ENCODE measurements at places on chromosomes 11 and 22. TPM values are rescaled to one million over a fixed set of nuclear protein-coding genes. Genes with fewer than 3 reads are reported as not detected.

DNA sequence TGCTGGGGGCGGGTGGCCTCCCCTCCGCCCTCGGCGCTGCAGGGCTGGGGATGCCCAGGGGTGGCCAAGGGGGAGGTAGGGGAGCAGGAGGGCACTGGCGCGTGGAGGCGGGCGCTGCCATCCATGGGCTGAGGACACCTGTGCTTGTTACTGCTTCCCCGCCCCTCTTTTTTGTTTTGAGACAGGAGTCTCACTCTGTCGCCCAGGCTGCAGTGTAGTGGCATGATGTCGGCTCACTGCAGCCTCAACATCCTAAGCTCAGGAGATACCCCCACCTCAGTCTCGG lies 683 bp upstream of the FADS3 start:
- no peak for DNase-seq

Gene PATL1
- 16.5 TPM for total RNA-seq

DNA sequence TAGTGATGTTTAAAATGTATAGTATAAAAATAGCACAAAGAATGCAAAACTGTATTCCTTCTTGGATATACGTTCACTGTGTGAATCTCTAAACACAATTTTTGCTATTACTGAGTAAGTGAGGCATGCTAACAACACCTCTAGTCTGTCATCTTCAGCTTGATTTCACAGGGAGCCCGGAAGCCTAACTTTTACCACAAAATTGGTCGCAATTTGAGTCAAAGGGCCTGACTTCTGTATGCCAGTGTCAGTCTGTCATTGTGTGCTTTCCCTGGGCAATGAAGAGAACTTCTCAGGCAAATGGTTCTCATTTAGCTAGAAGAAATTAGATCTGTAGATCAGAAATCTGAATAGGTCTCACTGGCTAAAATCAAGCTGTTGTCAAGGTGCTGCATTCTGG lies 1059.5 kb downstream of the FAM181B start:
- no peak for DNase-seq

DNA sequence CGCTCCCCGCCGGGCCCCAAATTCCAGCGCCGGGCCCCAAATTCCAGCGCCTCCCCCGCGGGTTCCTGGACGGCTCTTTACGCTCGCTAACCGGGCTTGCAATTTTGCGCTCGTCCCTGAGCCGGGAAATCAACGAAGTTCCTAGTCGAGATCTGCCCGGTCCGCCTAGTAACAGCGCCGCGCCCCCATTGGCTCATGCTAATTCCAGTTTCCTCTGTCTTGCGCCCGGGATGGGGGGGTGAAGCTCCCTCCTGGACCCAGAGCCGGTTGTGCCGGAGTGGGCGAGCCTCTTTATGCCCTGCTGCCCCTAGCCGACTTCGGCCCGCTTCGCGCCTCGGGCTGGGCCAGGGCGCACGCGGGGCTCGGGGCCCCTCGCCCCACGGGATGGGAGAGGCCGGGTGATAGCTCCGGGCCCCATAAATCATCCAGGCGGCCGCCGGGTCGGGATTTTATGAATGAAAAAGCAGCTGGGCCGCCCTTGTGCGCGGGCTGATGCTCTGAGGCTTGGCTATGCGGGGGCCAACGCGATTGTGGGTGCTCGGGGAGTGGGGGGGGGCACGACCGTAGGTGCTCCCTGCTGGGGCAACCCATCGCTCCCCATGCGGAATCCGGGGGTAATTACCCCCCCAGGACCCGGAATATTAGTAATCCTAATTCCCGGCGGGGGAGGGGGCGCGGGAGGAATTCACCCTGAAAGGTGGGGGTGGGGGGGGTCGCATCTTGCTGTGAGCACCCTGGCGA lies 1.8 kb upstream of the CCND1 start:
- DNase-seq: peak; percentile 97

DNA sequence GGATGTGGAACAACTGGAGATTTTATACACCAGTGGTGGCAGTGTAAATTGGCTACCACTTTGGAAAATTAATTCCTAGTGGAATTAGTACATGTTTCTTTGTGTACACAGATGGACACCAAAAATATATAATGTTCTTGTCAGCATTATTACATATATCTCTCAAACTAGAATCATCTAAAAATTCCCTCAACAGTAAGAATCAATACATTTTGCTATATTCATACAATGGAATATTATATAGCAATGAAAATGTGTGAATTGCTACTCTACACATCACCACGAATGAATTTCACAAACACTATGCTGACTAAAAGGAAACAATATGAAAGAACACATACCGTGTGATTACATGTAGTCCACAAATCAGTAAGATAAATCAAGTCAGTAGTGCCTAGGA lies 33.9 kb downstream of the CCDC90B start:
- no peak for DNase-seq

DNA sequence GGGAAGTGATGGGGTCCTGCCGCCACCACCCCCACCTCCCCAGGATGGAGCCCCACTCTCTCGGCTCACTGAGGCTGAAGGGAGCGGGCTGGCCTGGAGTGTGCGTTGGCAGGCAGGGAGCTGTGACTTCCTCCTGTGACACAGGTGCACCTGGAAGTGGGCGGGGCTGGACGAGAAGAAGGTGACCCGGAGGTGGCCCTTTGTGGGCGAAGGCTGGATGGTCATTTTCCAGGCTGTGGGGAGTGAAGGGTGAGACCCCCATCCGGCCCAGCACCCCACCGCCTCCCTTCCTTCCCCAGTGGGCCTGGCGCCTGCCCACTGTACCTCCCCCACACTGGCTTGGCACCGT lies 15.3 kb downstream of the IL17REL start:
- DNase-seq: no peak

DNA sequence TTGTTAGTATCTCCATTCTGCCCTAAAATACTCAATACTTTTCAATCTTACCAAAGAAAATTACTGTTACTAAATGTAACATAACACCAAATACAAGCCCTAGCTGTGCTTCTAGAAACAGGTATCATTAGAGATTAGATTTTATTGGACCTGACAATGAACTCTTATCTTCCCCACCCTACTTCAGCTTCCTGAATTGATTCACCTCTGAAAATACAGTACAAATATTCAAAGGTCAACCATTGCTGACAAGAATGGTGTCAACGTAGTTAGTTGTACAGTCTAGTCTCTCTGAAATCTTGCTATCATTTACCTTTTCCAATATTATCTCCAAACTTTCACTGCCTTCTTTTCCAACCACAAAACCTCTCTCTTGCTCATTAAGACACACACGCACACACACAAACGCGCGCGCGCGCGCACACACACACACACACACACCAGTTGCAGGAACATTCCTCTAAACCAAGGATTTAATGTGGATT lies 22.4 kb downstream of the LRRC4C start:
- no peak for DNase-seq

Gene PHLDA2
- 2.1 TPM for total RNA-seq

Gene OTOG
- total RNA-seq: not detected

Gene TMPRSS4
- total RNA-seq: not detected

DNA sequence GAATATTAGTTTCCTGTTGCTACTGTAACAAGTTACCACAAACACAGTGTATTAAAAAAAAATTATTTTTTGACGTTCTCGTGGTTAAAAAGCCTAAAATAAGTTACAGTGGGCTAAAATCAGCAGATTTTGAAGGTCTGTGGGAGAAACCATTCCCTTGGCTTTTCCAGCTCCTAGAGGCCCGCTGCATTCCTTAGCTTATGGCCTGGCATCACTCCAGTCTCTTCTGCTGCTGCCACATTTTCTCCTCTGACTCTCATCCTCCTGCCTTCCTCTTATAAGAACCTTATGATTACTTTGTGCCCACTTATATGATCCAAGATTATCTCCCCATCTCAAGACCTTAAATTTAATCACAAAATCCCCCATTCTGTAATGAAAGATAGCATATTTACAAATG lies 392.7 kb downstream of the GUCY1A2 start:
- DNase-seq: no peak

Gene C11orf86
- total RNA-seq: 0.29 TPM

- peak; percentile 46 for DNase-seq
These were observed 532 bp downstream of the EIF4G2 start for GRCh38 chr11:10808235-10808552.

Gene LAYN
- total RNA-seq: 4.3 TPM

GRCh38 chr11:74010306-74011300 lies 1.7 kb upstream of the UCP3 start:
- no peak for DNase-seq

DNA sequence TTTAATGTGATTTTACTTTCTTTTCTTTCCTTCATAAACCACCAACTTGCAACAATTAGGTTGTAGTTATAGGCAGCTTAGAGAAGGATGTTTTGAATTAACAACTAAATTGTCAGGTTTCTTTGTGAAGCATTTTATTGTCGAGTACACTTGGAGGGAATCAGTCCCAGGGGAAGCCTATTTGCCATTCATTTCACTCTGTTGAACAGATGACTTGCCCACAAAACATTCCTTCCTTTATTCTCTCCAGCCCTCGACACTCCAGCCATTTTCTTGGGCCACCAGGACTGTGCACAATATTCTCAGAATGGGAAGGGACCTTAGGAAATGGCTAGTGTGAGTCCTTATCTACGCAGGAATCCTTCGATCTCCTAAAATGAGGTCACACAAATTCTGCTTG lies 620.6 kb downstream of the SOX6 start:
- no peak for DNase-seq

Gene DPAGT1
- 55.6 TPM for total RNA-seq

GRCh38 chr11:57279116-57279515 lies 42.1 kb upstream of the APLNR start:
- no peak for DNase-seq

- peak; percentile 96 for DNase-seq
These were observed at the start of gene C11orf91 for GRCh38 chr11:33700502-33701271. TSS of gene C11orf91 (minus strand) at chr11:33700826. CDS start at chr11:33700740, 86 bp downstream.

Gene GNG3
- total RNA-seq: 0.96 TPM

Gene OR51B4
- total RNA-seq: 0.34 TPM

DNA sequence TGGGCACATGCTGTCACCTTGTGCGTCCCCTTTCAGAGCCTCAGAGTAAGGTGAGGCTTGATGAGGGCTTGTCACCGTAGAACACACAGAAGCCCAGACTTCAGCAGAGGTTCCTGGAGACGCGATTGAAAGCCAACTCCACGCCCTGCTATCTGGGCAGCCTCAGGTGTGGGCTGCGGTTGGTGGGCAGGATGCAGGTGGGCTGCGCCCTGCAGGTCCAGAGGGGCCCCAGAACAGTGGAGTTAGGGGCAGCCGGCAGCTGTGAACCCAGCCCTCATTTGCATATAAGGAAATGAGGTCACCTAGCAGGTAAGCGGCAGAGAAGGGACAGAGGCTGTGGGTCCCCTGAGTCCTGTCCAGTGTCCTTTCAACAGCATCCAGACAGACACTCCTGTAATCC lies 15.4 kb downstream of the PHLDA2 start:
- DNase-seq: no peak

- DNase-seq: no peak
These were observed 52.3 kb downstream of the ZBTB44 start for GRCh38 chr11:130262424-130262823.

DNA sequence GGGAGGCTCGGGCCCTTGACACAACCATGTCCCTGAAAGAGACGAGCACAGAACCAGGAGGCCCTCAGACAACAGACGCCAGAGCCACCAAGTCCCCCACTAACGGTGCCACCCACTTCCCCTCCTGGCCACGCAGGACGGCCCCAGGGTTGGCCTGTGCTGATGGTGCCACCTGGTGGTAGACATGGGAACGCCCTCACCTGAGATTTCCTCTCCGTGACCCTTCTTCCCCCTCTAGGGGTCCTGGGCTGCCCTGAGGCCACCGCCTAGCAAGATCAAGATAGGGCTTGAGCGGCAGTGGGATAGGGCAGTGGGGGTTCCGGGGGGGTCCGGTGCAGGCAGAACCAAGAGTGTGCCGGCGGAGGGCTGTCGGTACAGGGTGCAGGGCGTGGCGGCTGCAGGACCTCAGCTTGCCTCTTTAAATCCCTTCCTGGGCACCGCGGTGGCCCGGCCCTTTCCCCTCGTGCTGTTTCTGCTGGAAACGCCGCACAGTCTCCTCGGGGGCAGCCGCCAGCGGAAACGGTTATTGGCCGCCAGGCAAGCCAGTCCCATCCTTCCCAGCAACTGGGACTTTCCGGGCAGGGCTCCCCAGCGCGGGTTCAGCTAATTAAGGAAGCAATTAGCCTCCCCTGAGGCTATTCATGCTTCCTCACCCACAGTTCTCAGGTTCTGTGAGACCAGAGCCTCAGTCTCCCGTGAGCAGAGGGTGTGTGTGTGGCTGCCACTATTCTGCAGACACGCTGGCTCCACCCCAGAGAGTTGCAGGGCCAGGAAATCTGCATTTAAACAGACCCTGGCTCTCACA lies 5.5 kb upstream of the NFAM1 start:
- DNase-seq: peak; percentile 75

DNA sequence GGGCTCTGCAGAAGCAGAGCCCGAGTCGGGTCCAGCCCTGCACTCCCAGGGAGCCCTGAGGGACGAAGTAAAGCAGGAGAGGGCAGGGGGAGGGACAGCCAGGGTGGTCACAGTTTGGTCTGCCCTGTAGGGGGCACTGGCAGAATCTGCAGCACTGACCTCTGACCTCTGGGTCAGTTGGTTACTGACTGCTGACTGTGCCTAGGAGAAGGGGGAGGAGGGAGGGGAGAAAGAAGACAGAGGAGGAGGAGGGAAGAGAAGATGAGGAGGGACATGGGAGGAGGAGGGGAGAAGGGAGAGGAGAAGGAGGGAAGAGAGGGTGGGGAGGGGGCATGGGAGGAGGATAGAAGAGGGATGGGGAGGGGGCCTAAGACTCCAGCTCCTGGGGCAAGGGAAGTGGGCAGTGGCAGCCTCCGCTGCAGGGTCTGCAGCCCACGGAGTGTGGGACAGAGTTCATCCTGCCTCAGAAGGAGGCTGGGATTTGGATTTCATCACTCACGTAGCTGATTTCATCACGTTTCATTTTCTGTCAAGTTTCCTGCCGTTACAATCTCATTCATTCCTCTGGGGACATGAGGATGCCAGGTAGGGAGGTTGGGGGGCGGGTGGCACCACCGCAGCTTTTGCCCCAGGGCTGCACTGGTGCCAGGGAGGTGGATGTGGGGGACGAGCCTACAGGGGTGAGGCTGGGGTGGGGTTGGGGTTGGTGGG lies 55.2 kb downstream of the FLRT1 start:
- DNase-seq: no peak

Gene SEZ6L
- not detected for total RNA-seq

Gene HIRA
- 26.5 TPM for total RNA-seq

GRCh38 chr22:26271427-26271826 lies 102.2 kb downstream of the SEZ6L start:
- DNase-seq: no peak

- DNase-seq: no peak
These were observed 82.3 kb downstream of the PDE2A start for GRCh38 chr11:72591785-72592502.

Gene SMIM35
- 0.10 TPM for total RNA-seq

- DNase-seq: peak; percentile 50
These were observed 205.9 kb downstream of the ST3GAL4 start for GRCh38 chr11:126561327-126561893.

Gene PHF21B
- total RNA-seq: 0.30 TPM

GRCh38 chr11:132639403-132639802 lies 892.9 kb downstream of the OPCML start:
- DNase-seq: no peak

DNA sequence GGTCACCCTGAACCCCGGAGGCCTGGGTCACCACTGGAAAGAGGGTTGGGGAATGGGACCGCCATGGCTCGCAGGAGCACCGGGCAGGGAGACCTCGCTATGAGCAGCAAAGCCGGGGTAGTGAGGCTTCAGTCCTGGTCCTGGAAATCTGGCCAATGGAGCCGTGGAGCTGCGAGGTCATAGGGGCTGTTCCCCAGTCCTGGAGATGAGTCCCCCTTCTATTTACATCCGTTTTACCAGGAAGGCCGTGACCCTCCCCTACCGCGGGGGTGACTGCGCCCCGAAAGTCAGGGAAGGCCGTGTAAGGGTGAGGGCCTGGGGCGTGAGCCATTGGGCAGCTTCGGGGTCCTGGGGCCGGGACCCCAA lies 449 bp downstream of the PIDD1 start:
- DNase-seq: no peak

Gene OR52N4
- total RNA-seq: not detected

GRCh38 chr11:112297248-112297866 lies 36.7 kb upstream of the PLET1 start:
- no peak for DNase-seq
